ENCODE measurements at places on chromosomes 1 and 21.

- no peak for DNase-seq
Observed at GRCh38 chr1:227073786-227074185, 133.7 kb downstream of the COQ8A start.

DNA sequence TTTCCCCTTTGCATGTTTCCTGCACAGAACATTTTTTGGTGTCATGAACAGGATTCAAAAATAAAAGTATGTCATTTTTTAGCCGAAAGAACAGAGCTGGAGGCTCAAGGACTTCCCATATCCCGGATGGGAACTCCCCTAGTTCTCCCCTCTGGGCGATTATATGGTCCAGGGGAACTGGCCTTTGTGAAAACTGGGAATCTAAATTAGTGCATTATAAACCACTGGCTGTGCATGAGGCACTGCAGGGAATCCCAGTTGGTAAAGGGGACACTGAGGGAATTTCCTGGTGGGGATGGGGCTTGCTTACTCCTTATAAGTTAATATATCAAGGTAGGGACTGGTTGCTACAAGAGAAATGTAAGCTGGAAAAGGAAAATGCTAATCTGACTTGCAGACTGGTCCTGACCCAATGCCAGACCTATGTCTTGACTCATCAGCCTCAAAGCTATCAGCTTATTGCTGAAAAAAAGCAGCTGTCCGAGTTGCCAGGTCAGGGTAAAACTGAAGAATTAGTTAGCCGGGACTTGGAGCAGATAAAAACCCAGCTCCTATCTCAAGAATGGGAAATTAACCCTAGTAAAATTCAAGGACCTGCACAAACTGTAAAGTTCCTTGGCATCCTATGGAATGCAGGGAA lies 122.6 kb downstream of the FCRL5 start:
- no peak for DNase-seq

DNA sequence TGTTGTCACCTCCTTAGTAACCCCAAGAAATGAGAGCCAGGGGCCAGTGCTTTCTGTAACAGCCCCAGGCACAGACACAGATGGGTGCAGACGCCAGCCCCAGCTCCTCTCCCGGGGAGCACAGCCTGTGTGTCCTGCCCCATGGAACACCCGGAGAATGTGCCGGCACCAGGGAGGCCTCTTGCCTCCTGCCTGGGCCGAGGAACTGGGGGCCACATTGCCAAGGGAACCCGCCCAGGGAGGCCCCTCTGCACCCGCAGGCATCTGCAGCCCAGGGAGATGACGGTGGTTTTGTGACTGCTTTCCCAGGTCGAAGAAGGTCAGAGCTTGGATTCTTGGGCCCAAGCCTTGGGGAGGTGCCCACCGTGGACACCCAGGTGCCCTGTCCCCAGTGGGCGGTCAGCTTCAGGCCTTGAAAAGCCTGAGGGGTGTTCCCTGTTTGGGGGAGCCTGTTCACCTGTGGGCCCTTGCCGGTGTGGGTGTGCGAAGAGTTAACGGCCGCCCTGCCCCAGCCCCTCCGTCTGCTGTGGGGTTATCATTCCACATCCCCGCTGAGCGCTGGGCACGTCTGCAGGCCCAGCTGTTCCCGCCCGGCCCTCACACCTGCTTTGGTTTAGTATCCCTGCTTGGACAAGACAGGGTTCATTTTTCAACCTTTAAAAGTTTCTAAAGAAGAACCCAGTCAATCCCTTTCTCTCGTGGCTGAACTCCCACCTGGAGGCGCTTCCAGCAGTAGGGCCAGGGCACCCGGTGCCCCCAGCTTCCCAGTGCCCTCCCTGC lies 62.5 kb downstream of the MORN1 start:
- DNase-seq = no peak

- no peak for DNase-seq
Observed at GRCh38 chr1:84301785-84302385, 377 bp downstream of the SAMD13 start.

DNA sequence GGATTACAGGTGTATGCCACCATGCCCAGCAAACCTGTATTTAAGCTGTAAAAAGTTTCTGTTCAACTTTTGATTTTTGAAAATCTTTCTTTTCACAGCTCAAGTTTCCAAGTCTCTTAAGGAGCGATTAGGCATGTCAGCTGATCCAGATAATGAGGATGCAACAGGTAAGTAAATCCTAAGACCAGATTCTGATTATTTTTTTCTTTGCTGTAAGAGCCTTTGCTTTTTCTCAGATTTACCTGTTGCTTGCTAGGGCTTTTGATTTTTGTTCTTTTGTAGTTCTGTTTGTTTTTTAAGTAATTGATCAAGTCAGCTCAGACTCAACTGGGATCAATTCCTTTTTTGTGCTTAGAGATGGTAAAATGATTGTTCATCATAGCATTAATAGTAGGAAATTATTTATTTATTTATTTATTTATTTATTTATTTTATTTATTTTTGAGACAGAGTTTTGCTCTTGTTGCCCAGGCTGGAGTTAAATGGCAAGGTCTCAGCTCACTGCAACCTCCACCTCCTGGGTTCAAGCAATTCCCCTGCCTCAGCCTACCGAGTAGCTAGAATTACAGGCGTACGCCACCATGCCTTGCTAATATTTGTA lies 21.1 kb upstream of the SNRPE start:
- DNase-seq = no peak

GRCh38 chr21:29228306-29228705 lies 70.4 kb upstream of the BACH1 start:
- no peak for DNase-seq

- no peak for DNase-seq
Observed at GRCh38 chr1:176540428-176540827, 77.5 kb downstream of the PAPPA2 start.

- no peak for DNase-seq
Observed at GRCh38 chr1:232422898-232423297, 207.0 kb downstream of the SIPA1L2 start.

DNA sequence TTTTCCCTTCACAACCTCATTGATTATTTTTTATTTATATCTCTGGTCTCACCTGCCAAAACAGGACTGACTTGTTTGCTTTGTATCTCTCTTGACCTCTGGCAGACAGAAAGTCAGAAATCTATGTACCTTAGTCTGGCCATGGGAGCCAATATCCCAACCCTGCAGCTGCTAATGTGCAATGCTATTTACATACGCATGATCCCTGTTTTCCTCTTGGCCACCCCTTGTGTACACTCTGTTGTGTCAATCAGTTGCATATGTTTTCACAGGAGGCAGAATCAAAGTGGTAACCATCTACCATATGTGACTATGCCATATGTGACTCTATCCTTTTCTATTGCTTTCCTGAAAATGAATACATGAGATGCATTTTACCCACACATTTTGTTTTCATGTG lies 688.8 kb downstream of the PLA2G4A start:
- DNase-seq = no peak

DNA sequence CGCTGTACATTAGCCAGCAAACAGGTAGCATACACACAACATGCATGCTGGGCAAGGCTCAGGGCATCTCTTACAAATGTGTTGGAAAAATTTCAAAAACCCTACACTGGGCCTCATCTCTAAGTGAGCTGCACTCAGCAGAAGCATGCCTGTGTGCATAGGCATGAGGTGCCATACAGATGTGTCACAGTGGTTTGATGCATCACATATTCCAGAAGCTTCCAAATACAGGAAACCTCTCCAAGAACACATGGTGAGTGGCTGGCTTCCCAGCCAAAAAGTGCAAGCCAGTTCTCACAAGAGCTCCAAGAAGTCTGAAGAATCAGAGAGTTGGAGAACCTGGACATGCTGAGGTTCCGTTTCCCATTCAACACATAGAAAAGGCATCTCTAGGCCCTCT lies 58.3 kb downstream of the CD46 start:
- DNase-seq = no peak

DNA sequence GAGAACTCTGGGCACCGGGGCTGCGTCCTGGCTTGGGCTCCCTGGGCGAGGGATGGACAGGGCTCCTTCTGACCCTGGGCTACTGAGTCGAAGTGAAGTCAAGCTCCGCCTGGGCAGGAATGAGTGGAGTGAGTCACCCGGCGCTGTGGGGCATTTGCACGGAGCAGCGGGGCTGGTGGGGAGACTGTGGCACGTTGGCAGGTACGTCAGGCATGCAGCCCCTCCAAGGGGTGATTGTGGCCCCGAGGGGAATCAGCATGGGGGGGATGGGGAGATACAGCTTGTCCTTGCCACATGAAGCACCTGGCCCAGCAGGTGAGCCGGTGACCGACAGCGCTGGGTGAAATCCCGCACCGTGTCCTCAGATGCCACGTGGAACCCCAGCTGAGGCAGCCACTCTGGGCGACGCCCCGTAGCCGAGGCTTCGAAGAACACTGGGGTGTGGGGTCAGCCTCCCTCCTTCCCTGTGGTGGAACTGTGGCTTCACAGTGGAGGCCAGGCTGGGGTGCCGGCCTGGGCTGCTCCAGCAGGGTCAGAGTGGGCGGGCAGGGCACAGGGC lies 62.3 kb downstream of the COL18A1 start:
- no peak for DNase-seq

DNA sequence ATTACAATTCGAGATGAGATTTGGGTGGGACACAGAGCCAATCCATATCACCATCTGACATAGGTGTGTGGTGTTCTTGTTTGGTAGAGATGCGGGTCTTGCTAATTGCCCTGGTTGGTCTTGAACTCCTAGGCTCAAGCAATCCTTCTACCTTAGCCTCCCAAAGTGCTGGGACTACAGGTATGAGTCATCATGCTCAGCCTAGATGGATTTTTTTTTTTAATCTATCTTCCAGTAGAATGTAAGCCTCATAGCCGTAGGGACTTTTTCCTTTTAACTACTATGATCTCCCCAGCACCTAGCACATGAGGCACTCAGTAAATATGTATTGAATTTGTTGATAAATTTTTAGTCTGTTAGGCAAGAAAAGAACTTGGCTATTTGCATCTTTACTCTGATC lies 94.6 kb upstream of the TENT5C start:
- no peak for DNase-seq

DNA sequence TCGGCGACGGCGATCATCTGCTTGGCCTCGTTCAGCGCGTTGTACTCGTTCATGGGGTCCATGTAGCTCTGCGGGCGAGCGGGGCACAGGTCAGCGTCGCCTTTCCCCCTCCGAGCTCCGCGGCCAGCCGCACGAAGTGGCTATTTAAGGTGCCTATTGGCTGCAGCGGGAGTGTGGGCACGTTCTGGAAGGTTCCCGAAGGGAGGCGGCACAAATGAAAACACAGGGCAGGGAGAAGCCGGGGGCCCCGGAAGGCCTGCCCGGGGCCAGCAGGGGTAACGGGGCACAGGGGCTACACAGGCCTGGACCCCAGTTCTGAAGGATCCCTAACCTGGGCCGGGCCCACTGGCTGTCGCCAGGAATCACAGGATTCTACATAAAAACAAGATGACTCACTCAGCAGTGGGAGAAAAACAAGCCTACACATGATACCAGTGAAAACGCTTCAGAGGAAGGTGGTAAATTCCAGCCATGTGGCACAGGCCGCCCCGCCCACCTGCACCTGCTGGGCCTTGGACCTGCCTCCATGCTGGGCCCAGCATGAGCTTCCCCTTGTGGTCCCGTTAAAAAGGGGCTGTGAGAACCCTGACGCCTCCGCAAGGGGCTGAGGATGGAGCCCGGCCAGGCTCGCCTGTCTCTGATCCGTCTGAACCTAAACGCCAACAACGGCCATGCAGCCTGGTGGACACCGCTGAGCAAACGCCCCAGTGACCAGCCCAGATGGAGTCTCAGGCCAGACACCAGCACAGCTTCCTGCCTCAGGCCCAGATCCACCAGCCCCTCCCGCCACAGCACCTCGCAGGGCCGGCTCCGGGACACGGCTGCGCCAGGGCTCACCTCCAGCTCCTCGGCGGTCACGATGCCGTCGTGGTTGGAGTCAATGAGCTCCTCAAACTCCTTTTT lies 3.9 kb upstream of the TNFRSF4 start:
- peak; percentile 59 for DNase-seq

GRCh38 chr21:31187499-31187898 lies 149.2 kb upstream of the KRTAP19-8 start:
- DNase-seq = no peak

- DNase-seq = peak; percentile 63
Observed at GRCh38 chr1:165257969-165258459, 98.5 kb downstream of the LMX1A start.

- no peak for DNase-seq
Observed at GRCh38 chr1:198174297-198174696, 17.5 kb downstream of the NEK7 start.

GRCh38 chr1:22760455-22760854 lies 49.8 kb downstream of the EPHB2 start:
- DNase-seq = no peak

GRCh38 chr1:55118651-55119329 lies 79.4 kb downstream of the PCSK9 start:
- DNase-seq = no peak

DNA sequence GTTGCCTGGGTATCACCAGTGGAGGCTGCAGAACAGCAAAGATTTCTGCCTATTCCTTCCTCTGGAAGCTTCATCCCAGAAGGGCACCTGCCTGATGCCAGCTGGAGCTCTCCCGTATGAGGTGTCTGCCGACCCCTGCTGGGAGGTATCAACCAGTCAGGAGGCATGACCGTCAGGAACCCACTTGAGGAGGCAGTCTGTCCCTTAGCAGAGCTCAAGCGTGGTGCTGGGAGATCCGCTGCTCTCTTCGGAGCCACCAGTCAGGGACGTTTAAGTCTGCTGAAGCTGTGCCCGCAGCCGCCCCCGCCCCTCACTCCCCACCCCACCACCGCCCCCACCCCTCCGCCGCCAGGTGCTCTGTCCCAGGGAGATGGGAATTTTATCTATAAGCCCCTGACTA lies 23.1 kb upstream of the HFM1 start:
- no peak for DNase-seq

- DNase-seq = no peak
Observed at GRCh38 chr1:150688763-150689162, 8.2 kb downstream of the GOLPH3L start.

- DNase-seq = no peak
Observed at GRCh38 chr1:26923711-26924110, 2.2 kb downstream of the NUDC start.

DNA sequence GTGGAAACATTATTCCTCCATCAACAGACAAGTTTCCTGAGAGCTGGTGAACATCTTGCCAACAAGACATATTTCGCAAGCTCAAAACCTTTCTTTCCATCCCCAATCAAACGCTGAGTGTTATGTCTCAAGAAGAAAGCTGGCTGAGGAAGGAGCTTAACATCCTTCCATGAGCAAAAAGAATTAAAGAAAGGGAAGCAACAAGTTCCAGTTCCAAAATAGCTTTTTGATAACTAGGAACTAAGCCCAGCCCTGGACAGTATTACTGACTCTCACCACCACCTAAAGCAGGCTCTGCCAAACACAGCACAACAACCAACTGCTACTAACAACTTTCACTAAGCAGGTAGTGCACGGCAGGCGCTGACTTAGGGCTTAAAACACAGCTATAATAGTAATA lies 50.2 kb downstream of the CAPZB start:
- no peak for DNase-seq

DNA sequence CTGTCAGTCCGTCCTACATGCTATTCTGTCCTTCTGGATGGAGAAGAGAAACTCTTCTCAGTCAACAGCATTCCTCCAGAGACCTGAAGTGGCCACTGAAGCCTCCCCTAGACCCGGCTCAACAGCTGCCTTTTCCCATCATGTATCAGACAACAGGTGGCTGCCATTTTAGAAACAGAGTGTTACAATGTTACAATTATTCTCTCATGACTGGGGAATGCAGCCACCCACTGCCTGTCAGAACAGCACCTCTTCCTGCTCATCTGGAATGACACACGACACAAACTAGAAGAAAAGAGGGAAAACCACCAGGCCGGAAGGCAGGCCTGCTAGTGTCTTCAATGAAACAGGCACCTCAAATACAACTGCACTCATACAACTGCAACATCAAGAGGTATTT lies 105.3 kb downstream of the PGBD5 start:
- no peak for DNase-seq
